ENCODE measurements at places on chromosomes 11 and 22.

GRCh38 chr11:128579798-128580504 is 7.4 kb downstream of the ETS1 start:
- DNase-seq = no peak

GRCh38 chr11:19199048-19199447 is 2.7 kb downstream of the CSRP3 start:
- DNase-seq = no peak

DNA sequence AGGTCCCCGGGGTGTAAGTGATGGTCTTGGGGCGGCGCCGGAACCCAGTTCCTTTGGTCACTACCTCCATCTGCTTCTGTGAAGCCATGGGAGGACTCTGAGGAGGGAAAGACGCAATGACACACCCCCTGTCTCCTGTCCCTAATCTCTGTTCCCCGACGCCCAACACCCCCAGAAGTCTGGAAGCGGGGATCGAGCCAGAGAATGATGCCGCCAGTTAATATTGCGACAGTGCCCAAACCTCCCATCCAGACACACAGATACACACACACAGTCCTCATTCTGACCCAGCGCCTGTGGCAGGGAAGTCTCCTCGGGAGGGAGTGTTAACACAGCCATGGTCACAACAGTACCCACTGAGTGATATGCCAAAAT is 352 bp downstream of the C22orf23 start:
- DNase-seq = no peak

DNA sequence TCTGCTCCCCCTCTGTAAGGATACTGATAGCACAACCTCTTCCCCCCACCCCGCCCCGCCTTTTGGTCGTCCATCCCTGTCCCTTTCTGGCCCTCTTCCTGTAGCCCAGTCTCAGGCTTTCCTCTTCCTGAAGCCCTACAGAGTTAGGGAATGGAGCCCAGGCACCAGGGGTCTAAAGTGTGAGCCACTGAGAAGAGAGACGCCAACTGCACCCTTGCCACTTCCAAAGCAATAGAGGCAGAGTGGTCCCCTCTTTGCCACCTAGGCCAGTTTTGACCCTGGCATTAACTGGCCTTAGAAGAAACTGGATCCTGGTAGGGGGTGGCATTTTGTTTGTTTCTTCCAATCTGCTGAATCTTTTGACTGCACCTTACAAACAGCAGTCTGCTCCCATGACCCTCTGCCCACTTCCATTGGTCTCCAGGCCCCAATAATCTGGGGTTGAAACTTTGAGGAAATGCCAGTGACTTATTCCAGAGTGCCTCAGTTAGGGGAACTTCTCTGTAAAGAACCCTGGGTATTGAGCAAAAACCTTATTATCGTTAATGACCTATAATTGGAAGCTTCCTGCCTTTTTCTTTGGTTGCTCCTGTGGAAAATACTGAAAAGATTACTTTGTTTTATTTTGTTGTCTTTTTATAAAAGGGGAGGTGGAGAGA is 9.7 kb upstream of the GRK2 start:
- no peak for DNase-seq

DNA sequence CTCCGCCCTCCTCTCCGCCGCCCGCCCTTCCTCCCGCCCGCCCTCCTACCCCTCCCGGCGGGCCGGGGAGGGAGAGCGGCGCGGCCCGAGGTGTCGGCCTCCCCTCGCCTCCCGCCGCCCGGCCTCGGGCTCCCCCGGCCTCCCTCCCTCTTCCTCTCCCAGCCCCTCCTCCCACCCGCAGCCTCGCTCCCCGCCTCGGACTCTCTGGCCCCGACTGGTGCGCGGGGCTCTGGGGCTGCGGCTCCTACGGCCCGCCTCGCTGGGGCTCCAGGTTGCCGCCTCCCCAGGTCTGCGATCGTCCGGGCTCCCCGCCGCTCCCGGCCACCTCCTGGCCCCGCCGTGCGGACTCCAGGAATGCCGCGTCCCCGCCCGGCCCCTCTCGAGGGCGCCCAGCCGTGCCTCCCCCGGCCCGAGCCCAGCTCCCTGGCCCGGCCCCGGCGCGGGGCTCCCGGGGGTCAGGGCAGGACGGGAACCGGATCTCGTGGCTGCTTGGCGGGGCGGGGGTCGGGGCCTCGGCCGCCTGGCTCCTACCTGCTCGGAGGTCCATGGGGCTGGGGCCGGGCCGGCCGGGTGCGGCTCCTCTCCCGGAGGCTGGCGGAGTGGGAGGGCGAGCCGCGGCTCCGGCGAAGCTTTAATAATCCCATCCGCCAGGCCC is at the start of gene CLCF1:
Gene CLCF1, minus strand, starts transcription at position 606 of the 655 bp plus-strand sequence. Its CDS starts 59 bp downstream, at position 547.
- DNase-seq = peak; percentile 68

GRCh38 chr11:65078151-65078550 is 5.7 kb downstream of the CDCA5 start:
- DNase-seq = peak; percentile 71

GRCh38 chr22:27637604-27638003 is 164.0 kb downstream of the MN1 start:
- no peak for DNase-seq

DNA sequence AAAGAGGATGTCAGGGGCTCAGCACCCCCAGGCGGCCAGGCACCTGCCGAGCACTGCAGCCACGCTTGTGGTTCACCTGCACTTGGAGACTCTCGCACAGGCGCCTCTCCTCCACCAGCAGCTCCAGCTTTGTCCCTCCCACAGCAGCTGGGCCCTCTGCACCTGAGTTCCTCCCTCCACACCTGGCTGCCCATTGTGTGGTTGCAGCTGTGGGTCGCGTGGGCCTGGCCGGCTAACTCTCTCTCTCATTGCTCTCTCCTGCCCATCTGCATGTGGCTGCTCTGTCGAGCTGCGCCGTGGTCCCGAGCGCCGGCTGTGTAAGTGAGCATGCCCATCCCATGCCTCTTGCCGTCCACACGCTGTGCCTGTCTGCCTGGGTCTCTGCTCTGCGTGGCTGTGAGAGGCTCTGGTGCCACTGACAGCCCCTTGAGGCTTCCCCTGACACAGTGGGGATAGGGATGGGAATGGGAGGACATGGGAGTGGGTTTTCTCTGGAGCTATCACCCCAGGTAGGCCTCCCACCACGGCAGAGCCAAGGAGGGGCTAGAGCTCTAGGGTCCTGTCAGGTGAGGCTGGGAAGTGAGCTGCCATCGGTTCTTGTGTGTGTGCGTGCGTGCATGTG is 8.5 kb upstream of the ACR start:
- DNase-seq = no peak

- DNase-seq = peak; percentile 77
Observed at GRCh38 chr11:44309478-44310205, at the start of gene ALX4. Gene ALX4 (minus strand): TSS chr11:44310139. CDS start chr11:44310062, 77 bp downstream.

DNA sequence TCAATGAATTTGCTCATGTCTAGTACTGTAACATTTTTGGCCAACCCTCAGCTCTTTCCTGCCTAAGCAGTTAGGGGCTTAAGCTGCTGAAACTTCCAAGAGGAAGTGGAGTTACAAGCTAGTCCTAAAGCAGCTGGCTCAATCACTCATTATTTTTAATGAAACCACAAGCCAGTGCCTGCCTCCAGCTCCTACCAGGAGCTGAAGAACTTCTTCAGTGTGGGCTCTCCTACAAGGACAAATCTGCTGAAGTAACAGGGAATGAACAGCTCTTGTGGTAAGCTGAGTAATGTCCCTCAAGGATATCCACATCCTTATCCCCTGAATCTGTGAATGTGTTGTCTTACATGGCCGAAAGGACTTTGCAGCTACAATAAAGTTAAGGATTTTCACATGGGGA is 112.5 kb downstream of the BBOX1 start:
- no peak for DNase-seq

GRCh38 chr11:46050003-46050461 is 71.2 kb downstream of the PHF21A start:
- no peak for DNase-seq

DNA sequence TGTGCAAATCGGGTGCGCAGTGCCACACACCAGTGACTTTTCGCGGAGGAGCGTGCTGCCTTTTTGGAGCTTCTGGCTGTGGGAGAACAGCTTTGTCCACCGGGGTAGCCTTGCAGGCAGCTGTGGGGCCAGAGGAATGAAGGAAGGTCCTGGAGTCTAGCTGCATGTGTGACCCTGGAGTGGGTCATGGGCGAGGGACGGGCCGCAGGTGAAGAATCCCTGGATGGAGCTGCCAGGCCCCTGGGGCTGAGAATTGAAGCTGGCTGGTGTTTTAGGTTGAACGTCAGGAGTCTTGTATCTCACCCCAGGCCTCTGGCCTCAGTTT is 8.6 kb downstream of the CCND1 start:
- DNase-seq = no peak

- DNase-seq = no peak
Observed at GRCh38 chr11:134800826-134801225, 388.8 kb upstream of the B3GAT1 start.

DNA sequence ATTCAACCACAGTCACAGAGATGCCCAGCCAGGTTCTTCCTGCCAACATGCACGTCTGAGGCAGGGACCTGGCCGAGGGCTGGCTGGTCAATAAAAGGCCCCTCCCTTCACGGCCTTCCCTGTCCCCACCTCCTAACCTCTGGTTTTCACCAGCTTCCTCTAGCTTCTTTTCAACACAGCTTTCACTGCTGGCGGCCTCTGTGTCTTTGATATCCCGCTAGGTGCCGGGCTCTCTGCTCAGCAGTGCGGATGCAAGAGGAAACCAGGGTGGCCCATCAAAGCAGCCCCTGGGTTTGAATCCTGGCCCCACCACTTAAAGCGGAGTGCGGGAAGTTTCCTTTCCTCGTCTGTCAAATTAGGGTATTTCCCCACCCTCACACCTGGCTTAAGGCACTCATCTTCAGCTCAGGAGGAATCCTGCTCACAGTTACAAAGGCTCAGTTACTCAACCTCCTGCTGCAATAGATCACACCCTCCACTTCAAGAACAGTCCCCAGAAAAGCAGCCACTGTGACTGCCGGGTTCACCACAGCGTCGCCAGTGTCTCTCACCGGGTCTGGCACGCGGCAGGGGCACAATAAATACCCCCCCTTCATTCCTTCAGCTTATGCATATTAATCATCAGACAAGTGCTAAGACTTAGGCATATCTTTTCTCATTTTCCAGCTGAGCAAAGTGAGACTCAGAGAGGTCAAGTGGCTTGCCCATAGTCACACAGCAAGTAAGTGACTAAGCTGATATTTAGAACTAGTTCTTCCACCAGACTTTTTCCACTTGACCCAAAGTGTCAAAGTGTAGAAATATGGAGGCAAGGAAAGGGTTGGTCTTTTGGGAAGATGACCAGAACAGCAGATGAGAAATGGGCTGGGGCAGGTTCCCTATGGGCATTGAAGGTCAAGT is 45.7 kb downstream of the TXN2 start:
- no peak for DNase-seq

DNA sequence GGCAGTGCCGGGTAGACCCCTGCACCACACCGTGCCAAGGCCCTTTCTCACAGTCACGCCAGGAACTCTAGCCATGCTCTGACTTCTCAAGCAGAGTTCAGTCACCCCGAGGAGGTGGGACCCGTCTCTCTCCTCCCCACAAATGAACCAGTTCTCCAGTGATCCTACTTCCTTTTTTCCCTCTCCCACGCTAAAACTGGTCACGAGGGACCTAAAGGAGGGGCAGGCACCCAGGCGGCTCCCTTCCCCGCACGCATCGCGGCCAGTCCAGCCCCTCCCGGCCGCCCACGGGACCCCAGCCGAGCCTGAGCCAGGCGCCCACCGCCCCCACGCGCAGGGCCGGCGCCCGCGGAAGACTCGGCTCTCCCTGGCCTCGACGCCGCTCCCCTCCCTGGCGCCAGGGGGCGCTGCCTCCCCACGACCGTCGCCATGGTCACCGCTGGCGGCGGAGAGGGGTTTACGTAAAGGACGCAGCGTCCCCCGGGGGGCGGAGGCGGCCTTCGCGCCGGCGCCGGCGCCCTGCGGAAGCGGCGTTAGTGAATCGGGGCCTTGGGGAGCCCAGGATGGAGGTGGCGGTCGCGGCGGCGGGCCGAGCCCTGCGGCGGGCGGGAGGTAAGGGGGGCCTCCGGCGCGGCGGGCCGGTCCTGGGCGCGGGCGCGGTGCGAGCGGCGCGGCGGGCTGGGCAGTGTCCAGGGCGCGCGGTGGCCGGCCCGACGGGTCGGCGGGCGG is at the start of gene DAGLA:
Gene DAGLA, plus strand, starts transcription at position 499 of the 729 bp plus-strand sequence. CDS start 39,765 bp downstream, outside the sequence.
- DNase-seq = peak; percentile 94

DNA sequence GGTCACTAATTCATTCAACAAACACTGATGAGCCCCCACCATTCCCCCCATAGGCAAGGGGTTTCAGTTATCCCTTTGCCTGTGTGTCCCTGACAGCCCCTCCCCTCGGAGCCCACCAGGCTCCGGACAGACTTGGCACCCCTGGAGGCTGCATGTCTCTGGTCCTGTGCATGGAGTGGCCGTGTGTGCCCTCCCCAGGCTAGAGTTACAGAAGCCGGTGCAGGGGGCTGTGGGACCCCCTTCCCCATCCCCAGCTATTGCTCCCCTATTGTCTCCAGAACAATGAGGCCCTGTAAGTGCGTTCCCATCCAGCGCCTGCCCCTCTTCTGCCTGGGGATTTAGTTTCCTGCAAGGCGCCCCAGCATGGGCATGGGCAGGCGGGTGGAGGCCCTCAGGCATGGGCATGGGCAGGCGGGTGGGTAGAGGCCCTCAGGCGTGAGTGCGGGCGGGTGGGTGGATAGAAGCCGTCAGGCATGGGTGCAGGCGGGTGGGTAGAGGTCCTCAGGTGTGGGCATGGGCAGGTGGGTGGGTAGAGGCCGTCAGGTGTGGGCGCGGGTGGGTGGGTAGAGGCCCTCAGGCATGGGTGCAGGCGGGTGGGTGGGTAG is 1.5 kb downstream of the MUC2 start:
- DNase-seq = no peak

GRCh38 chr11:112128483-112129121 is 35.3 kb downstream of the IL18 start:
- DNase-seq = no peak

- DNase-seq = peak; percentile 17
Observed at GRCh38 chr11:101127699-101128570, 1.7 kb downstream of the PGR start.

DNA sequence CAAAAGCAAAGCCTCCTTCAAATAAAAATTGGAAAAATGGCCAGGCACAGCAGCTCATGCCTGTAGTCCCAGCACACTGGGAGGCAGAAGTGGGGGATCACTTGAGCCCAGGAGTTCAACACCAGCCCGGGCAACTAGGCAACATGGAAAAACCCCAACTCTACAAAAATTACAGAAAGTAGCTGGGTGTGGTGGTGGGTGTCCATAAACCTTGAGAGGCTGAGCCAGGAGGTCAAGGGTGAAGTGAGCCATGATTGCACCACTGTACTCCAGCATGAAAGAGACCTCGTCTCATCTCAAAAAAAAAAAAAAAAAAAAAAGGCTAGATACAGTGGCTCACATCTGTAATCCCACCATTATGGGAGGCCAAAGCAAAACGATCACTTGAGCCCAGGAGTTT is 22.3 kb downstream of the DDX6 start:
- DNase-seq = no peak
